ENCODE measurements at places on chromosomes 2 and 18.

GRCh38 chr18:75107196-75107930, 101.6 kb downstream of the PTGR3 start:
- DNase-seq: no peak

GRCh38 chr18:58565021-58565420, 63.9 kb downstream of the ALPK2 start:
- DNase-seq: no peak

DNA sequence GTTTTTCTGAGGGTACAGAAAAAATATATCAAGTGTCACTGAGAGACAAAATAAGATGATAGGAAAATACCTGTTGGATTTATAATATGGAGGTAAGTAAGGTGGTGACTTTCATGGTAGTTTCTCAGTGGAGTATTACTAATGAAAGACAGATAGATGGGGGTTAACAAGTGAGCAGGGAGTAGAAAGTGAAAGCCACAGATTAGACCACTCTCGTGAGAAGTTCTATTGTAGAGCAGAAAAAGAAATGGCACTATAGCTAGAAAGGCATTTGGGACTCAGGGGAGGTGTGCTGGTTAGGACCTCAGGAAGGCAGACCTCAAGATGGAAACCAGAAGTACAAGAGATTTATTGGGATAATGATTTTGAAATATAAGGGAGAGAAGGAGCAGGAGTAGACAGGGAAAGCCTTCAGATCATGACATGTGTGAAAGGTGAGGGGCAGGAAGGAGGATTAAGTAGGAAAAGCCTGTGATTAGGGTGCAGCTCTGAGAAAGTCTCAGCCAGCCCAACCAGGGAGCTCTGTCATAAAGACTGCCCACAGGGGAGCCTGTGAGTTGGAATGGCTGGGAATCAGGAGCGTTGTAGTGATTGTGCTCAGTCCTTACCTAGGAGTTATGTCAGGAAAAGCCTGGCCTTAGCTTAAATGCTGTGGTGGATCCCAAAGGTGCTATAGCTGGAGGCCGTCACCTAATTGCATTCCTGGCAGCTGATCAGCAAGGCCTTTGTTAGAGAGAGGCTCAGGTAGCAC, 198.1 kb downstream of the IKZF2 start:
- no peak for DNase-seq

- DNase-seq: no peak
These were observed 83.6 kb upstream of the ETAA1 start for GRCh38 chr2:67313536-67313935.

DNA sequence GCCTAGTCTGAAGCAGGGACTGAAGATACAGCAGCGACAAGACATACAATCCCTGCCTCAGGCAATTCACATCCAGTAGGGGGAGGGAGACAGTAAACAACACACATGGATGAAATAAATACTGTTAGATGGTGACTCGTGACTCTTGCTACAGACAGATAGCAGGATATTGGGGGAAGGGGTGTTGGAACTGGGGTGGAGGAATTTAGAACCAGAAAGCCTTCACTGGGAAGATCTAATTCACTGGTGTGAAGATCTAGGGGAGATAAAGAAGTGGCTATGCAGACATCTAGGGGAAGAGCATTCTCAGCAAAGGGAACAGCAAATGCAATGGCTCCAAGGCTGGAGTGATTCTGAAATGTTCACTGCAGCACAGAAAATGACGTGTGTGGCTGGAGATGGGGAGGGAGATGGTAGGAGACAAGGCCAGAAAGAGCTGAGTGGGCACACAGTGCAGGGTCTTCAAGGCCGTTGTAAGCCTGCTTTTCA, 52.6 kb upstream of the TMEM163 start:
- DNase-seq: peak; percentile 27

DNA sequence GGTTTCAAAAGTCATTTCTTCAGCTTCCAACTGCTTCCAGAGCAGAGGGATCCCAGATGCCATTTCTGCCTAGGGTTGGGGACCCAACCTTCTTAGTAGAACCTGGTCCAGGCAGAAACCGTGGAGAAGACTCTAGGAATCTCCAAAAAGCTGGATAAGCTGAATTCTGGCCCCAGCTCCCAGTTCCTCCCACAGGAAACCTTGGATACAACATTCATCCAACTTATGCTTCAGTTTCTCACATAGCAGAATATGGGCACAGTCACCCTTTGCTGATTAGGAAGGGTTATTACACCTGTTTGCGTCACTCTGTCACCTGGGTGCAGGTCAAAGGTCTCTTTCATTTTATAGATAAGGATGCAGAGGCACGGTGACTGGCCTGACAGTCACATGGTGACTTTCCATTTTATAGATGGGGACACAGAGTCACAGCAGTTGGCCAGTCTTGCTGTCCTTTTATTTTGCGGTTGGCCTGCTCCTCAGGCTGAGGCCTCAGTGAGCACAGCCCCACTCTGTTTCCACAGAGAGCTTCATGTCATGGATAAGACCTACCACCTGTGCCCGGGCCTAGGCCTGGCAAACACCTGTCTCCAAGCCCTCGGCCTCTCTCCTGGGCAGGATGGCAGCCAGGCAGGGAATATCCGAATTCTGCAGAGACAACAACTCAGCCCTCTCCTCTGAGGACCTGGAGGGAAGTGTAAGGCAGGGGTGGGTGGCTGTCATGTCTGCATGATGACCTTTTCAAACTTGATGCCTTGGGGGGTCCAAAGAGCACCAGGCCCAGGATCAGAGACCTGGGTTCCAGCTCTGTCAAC, 148.8 kb downstream of the SMAD7 start:
- no peak for DNase-seq

DNA sequence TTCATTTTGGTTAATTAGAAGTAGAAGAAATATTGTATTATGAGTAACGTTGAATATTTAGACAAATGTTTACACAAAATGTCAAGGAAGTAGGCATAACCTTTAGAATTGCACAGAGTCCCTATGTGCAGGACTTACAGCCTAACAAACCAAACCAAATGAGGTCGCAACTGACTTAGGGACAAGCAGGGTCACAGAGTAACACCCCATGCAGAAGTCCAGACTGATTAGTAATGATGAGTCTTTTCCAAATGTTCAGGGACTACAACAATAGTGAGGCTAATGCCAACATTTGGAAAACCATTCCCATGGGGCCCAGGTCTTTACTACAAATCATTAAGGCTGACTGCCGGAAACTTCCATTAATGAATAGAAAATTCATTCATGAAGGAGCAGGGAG, 452.5 kb upstream of the CHAC2 start:
- DNase-seq: no peak

GRCh38 chr2:67846370-67847070, 216.3 kb downstream of the C1D start:
- peak; percentile 89 for DNase-seq

DNA sequence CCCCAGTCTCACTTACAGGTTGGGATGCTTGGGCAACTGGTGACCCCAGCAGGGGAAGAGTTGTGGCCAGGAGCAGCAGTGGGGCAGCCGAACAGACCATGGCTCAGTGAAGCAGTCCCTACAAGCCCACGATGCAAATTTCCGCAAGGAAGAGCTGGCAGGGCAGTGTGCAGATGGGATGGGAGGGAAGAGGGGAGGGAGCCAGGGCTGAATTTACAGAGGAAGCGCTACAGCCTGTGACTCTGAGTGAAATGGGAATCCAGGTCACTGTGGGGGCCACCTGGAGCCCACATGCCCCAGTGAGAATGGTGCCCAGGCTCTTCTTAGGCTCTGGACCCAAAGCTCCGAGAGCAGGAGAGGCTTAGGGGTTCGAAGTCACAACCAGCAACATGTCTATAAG, 27.0 kb upstream of the SELENOI start:
- no peak for DNase-seq

DNA sequence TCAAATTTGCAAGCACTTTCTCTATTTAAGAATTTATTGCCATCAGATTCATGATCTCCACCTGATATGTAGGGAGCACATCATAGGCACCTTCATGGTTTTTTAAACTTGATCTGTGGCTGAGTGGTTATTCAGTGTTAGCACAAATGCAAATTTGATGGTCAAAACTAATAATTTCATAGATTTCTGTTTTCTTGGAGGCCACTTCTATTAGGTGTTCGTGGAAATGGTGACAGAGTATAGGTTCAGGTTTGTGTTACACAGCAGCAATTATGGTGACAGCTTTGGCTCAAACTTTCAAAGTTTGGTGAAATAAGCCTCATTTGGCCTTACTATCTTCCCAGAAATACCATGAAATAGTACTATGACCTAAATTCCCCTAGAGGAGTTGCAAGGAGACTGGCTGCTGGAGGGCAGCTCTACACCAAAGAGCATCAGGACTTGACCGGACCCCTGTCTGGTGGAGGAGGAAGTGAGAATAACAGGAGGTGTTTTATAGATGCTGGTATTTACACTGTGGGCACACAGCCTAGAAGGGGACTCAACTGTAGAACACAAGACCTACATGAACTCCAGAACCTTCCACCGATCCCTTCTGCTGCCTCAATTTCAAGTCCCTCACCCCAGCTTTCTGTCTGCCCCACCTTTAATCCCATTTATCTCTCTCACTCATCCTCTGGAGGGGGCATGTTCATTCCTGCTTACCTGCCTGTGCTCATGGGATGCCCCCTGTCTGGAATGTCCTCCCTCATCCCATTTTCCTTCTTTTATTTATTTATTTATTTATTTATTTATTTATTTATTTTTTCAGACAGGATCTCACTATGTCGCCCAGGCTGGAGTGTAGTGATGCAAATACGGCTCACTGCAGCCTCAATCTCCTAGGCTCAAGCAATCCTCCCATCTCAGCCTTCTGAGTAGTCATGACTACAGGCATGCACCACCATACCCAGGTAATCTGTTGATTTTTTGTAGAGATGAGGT, 132.9 kb upstream of the SIX2 start:
- no peak for DNase-seq

- no peak for DNase-seq
These were observed 124.8 kb downstream of the DTNA start for GRCh38 chr18:34834897-34835296.

DNA sequence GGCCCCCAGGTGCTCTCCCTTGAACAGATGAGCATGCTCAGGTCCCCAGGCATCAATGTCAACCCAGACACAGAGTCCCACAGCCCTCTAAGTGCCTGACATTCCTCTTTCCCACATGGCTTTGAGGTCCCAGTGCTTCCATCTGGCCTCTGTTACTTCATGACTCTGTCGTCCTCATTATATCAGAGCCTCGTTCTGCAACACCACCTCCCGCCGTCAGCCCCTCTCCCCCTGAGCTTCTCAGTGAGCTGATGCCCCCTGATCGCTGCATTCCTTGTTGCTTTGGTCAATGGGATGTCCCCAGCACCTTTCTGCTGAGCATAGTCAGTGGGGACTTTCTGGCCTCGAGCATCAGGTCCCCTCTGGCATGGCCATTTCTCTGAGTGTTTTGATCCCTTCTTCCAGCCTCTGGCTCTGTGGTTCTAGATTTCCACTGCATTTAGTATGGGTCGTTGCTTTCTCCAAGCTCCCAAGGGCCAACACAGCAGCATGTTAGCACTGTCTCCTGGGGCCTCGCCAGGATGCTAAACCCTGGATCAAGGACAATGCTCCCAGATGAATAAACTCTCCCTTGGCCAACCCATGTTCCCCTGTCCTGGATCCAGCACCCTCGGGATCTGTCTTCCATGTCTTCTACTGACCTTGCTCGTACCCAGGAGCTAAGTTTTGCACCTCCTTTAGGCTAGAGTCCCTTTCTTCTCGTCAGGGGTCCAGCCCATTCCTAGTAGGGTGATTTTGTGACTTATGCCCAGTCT, 143.2 kb upstream of the TWIST2 start:
- DNase-seq: no peak

DNA sequence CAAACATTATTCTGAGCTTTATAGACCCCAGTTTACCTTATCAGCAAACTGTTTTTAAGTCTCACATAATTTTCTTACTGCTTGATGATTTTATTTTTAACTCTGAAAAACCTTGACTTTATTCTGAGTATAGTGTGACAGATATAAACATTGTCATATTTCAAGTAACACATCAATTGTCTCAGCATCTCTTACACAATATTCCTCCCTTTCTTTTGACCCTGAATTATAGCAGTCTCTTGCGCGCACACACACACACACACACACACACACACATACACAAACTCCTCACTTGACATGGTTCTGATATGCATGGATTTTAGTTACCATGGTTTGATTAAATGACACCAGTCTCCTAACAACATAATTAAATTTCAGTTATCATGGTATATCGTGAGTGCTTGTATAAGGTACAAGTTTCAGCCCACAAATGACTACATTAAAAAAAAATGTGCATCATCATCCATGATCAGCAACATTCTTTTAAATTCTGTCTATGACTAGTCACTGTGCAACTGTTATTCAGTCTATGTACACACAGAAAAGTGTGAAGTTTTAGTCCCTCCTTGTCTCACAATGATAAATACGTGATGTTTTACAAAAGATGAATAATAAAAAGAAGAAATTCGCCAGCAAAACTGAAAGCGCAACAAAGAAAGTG, 39.5 kb upstream of the TACR1 start:
- peak; percentile 84 for DNase-seq

DNA sequence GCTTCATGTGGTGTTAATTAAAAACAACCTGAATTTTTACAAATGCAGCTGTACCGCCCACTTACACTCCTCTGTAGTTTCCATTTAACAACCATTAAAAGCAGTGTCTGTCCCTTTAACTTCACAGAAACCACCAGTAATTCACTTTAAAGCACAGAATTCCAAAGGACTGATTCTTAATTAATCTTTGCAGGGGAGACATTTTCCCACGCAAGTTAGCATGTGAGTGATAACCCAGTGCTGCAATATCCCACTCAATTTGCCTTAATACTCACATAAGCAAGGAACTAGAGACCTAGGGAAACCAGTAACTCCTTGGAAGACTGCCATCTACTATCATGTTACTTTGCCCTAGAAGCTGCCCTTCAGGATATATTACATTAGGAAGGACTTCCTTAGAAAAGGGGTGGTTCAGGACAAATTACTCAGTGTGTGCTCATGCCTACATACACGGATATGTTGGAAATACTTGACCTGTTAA, 102.3 kb downstream of the OSR1 start:
- DNase-seq: peak; percentile 84

GRCh38 chr2:234827096-234827860, 124.5 kb upstream of the SH3BP4 start:
- DNase-seq: no peak

DNA sequence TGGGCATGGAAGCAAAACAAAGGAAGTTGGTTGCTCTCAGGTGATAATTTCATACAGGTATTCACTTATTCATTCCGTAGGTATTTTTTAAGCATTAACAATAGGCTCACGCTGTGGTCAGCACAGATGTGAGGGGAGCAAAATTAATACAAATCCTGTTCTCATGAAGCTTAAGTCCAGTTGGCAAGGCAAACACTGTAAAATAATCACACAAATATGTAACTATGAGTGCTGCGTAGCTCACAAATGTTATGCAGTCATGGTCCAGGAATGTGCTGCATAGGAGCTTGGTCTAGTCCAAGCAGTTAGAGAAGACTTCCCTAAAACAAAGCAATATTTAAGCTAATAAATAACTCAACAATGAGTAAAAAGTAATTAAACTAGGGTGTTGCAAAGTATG, 23.9 kb downstream of the SP5 start:
- DNase-seq: peak; percentile 95

GRCh38 chr2:11492244-11492643, 26.3 kb upstream of the E2F6 start:
- DNase-seq: no peak

DNA sequence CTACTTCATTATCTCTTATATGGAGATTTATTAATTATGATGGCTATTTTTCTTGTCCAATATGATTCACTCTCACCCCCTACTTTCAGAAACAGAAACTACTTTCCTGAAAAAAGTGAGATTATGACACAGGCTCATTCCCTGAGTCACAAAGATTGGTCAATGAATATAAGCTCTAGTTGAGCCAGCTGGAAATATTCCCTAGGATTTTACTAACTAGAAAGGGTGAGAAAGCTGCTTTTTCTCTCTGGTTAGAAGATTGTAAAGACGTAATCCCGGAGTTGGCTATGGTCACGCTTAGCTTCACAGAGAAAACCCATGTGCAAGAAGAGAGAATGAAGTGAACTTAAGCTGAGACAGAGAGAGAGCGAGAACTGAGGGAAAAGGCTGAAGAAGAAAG, 223.7 kb upstream of the SMAD7 start:
- peak; percentile 20 for DNase-seq
